ENCODE measurements at places on chromosomes 2 and 18.

DNA sequence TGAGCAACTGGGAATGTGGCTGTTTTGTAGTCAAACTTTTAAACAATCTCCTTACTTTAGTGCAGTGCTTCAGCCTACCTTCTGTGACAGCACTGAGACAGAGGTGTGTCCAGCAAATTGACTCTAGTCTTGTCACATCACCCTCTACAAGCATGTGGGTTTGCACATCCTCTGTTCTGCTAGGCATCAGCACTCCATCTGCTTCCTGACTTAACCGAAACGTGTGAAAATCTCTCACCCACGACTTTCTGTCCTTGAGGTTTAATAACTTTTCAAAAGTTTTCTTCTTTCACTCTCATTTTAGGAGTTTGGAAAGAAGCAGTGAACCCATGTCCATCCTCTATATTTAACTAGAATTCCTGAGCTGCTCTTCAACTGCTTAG lies 42.6 kb downstream of the TTR start:
- no peak for DNase-seq

DNA sequence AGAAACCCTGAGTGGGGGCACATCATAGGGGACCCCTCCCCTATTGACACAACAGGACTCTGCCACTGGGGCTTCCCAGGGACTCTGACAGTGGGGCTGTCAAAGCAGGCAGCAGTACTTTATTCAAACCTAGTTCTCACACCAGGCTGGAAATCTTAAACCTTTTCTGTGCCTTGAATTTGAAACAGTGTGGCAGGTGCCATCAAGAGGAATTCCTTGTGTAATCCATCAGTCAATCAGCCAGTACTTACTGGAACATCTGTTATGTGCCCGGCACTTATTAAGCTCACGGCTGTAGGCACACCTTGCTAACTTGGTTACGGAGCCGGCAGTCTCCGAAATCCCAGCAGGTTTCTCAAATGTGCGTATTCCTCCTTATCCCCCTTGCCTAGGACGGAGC lies 12.0 kb downstream of the GLI2 start:
- DNase-seq = no peak

GRCh38 chr2:140621583-140622362 lies 1509.0 kb downstream of the LRP1B start:
- DNase-seq = no peak

DNA sequence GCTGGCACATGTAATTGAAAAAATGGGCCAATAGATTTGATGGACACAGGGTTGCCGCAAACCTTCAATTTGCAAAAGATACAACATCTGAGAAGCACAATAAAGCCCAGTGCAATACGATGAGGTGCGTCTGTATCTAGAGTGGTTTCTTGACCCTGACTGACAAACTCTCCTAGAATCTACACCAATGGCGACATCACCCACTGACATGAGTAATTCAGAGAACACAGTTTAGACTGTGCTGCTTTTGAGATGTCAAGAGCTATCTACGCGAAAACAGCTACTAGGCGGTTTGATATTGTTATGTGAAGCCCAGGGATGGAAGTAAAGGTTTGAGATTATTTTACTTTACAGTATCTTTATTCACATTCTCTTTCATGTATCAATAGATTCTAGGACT lies 104.9 kb downstream of the EIPR1 start:
- DNase-seq = no peak

DNA sequence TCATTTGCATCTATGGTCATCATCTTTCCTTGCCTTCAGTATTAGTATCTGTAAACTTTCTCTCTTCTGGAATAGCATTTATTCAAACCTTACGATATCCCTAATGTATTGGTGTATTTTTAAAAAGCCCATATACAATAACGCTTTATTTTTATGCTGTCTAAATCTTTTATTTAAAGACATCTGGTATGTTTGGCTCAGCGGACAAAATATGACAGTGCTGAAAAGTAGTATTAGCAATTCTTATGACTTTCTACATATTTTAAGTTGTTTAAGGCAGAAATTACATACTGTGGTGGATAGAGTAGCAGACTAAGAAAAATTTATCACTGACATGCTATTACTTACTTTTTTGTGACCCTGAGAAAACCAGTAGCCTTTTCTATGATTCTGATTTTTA lies 41.8 kb upstream of the SLC4A10 start:
- no peak for DNase-seq
